ENCODE measurements at places on chromosomes 6 and 20. TPM values are rescaled to one million over a fixed set of nuclear protein-coding genes. Genes with fewer than 3 reads are reported as not detected.

GRCh38 chr6:72811971-72812421 lies 190.1 kb downstream of the KCNQ5 start:
- DNase-seq: peak; percentile 56

Gene BCAS1
- 0.37 TPM for total RNA-seq

Gene LKAAEAR1
- not detected for total RNA-seq

GRCh38 chr6:169859978-169860703 lies 108.7 kb downstream of the ERMARD start:
- no peak for DNase-seq

- no peak for DNase-seq
Measured at GRCh38 chr20:8524101-8525016, 392.3 kb downstream of the PLCB1 start.

- no peak for DNase-seq
Measured at GRCh38 chr6:169064194-169064593, 189.5 kb downstream of the THBS2 start.

- no peak for DNase-seq
Measured at GRCh38 chr6:26335631-26336323, 29.2 kb upstream of the BTN3A2 start.

- peak; percentile 14 for DNase-seq
Measured at GRCh38 chr20:2163312-2163711, 61.7 kb downstream of the STK35 start.

Gene BPI
- not detected for total RNA-seq

DNA sequence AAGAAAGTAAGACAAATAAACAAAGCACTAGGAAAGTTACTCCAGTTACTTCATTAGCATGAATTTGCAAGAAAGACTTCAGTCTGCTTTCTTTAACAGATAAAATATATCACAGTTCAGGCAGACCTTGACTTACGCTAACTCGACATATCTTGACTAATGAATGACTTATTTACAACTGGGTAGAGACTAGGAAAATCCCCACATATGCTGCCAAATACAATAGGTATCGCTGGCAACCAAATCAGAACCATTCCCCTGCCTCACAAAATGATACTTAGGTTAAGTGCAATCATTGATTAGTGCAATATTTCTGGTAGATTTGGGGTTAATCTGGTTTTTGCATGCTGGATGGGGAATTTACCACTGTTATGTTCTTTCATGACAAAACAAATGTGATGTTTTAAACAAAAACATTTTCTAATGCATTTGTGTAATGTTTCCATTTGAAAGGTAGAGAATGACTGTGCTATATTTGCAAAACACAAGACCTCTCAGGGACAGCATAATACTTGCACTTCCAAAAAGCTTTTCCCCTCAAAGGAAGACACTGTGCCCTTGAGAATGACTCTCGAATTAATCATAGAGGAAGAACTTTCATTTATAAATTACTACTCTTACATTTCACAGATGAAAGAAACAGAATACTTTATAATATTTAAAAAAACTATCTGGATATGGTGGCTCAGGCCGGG lies 101.6 kb downstream of the PRKN start:
- no peak for DNase-seq

Data from H9 (cell line).